H1 (cell line): ENCODE measurements at places on chromosomes 16 and 17.

DNA sequence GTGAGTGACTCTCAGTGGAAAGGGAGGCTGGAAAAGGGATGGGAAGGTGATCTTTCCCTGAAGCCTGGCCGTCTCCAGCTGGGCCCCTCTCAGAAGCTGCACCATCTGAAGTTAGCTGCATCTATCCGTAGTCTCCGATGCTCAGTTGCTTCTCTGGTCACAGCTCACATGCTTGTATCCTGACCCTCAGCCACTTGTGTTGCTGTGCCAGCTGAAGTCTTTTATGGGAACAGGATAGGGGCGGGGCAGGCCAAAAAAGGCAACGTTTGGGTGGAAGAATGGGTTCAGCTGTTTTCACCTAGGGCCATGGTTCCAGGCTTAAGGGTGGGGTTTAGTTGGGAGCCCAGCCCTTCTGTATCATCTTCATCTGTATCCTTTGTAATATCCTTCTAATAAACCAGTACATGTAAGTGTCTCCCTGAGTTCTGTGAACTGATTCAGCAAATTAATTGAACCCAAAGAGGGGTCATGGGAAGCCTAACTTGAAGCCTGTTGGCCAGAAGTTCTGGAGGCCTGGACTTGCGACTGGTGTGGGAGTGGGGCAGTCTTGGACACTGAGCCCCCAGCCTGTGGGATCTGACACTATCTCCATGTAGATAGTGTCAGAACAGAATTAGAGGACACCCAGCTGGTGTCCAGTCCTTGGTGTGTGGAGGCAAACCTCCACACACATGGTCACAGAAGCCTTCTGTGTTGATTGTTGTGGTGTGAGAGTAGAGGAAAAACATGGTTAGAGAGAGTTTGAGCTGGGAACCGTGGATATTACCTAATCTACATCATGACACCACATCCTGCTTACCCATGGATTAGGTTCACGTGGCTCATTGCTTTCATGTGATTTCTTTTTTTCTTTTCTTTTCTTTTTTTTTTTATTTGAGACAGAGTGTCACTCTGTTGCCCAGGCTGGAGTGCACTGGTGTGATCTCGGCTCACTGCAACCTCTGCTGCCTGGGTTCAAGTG, 49.3 kb upstream of the FBXO47 start:
- no peaks in the 10 kb centered on the region; the same call in 1 of the 2 replicates for H3K4me1 ChIP-seq
- H3K4me3 ChIP-seq, result no peak overlapping the region
- H3K27ac ChIP-seq, result no peak overlapping the region
- no peaks in the 10 kb centered on the region for H3K36me3 ChIP-seq
- DNase-seq, result no peak

GRCh38 chr16:78748220-78748929, 648.9 kb downstream of the WWOX start:
- no peaks in the 10 kb centered on the region for H3K27me3 ChIP-seq
- H3K4me1 ChIP-seq, result peaks cover 4% of the 10 kb centered on the region
- H3K27ac ChIP-seq, result no peak overlapping the region
- H3K4me3 ChIP-seq, result no peak overlapping the region
- H3K36me3 ChIP-seq, result no peaks in the 10 kb centered on the region

- H3K36me3 ChIP-seq, result no peaks in the 10 kb centered on the region
- no peaks in the 10 kb centered on the region for H3K27me3 ChIP-seq
- H3K27ac ChIP-seq, result no peak overlapping the region
- no peak overlapping the region for H3K4me3 ChIP-seq
- H3K4me1 ChIP-seq, result no peaks in the 10 kb centered on the region
Measured at GRCh38 chr16:81553814-81554675, 109.4 kb downstream of the CMIP start.

DNA sequence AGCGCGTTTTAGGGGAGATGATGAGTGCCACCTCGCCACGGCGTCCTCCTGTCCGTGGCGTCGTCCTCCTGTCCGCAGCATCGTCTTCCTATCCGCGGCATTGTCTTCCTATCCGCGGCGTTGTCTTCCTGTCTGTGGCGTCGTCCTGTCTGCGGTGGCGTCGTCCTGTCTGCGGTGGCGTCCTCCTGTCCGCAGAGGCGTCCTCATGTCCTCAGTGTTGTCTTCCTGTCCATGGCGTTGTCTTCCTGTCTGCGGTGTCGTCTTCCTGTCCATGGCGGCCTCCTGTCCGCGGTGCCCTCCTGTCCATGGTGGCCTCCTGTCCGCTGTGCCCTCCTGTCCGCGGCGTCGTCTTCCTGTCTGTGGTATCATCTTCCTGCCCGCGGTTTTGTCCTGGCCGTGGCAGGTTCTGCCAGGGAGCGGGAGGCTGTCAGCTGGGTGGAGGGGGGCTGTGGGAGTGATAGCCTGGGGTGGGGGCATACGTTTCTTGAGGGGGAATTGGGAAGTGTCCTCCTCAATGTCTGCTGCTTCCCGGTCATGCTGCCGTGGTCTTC, 30.9 kb downstream of the TBCD start:
- no peak overlapping the region for H3K4me3 ChIP-seq
- no peaks in the 10 kb centered on the region for H3K4me1 ChIP-seq
- no peaks in the 10 kb centered on the region for H3K27me3 ChIP-seq
- no peak for DNase-seq
- no peak overlapping the region for H3K27ac ChIP-seq

- DNase-seq, result no peak
- H3K4me3 ChIP-seq, result no peak overlapping the region
- H3K27me3 ChIP-seq, result no peaks in the 10 kb centered on the region
Measured at GRCh38 chr17:1365445-1366039, 34.5 kb downstream of the YWHAE start.

DNA sequence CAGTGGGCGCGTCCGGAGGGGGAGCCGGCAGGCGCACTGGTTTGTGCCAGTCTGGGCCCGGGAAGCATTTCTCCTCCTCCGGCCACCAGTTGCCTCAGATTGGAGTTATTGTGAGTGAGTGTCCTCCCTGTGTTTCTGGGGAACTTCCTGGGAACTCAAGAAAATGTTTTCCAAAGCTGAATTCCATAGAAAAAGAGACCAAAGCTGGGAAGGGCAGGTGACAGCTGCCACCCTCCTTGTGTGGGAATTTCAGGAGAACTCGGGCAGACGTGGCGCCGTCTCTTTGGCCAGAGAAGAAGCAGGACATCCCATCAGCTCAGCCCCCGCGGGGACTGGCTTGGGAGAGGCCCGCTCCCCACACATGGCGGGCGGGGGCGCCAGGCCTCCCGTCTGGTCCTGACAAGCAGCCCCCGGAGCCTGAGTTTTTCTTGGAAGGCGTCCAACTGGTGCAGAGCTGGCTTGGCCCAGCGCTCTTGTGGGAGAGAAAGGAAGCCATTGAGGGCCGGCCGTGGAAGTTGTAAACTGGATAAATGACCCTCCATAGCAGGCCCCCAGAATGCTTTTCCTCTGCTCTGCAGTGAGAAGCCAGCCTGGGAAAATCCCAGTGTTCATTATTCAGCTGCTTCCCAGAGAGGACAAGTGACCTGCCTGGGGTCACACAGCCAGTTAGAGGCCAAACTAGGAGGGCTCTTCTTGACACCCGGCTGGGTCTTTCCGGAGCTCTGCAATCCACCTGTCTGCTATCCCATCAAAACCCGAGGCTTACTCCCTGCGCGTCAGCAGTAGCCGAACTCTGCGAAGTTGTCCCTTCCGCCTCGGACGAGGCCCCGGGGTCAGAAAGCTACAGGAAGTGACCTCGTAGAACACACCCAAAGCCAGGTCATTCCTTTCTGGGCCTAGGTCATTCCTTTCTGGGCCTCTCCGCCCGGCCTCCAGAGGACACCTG, 39.2 kb upstream of the GSE1 start:
- peaks cover 48% of the 10 kb centered on the region for H3K4me1 ChIP-seq
- no peaks in the 10 kb centered on the region for H3K36me3 ChIP-seq
- H3K27me3 ChIP-seq, result no peaks in the 10 kb centered on the region
- DNase-seq, result no peak
- H3K4me3 ChIP-seq, result no peak overlapping the region
- H3K27ac ChIP-seq, result no peak overlapping the region

DNA sequence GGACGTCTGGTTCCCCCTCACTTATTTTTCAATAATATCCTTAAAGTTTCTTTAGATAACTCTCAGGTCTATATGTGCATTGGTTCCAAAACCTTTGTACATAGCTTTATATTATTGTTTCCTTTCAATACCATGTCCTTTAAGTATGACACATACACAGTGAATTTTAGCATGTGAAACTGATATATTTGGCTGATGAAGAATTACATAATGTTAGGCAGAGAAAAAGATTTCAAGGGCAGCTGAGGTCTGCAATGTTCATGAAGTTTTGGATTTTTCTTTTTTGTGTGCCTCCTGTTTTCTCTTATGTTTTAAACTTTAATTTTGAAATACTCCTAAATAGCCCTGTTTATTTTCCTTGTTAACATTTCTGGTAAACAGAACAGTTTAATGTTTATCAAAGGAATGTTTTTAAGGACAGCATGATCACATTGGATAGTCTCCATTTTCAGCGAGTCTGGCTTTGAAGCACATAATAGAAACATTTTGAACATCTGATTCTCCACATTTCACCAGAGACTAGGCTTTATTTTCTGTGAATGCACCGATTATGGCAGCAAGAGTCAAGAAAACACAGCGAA, 32.9 kb upstream of the FBXO47 start:
- no peaks in the 10 kb centered on the region for H3K27me3 ChIP-seq
- DNase-seq, result no peak
- no peak overlapping the region for H3K4me3 ChIP-seq
- no peak overlapping the region for H3K27ac ChIP-seq
- no peaks in the 10 kb centered on the region for H3K4me1 ChIP-seq

- no peaks in the 10 kb centered on the region for H3K27me3 ChIP-seq
- no peaks in the 10 kb centered on the region for H3K36me3 ChIP-seq
- H3K4me1 ChIP-seq, result peaks cover 2% of the 10 kb centered on the region
Measured at GRCh38 chr16:27892879-27893278, 170.6 kb downstream of the GSG1L start.

GRCh38 chr16:27945233-27945973, 118.1 kb downstream of the GSG1L start:
- H3K36me3 ChIP-seq, result no peaks in the 10 kb centered on the region
- H3K4me1 ChIP-seq, result no peaks in the 10 kb centered on the region
- no peak for DNase-seq
- H3K27me3 ChIP-seq, result no peaks in the 10 kb centered on the region
- H3K27ac ChIP-seq, result no peak overlapping the region

GRCh38 chr16:57690782-57691471, 3.7 kb upstream of the DRC7 start:
- no peak for DNase-seq
- H3K4me1 ChIP-seq, result no peaks in the 10 kb centered on the region
- H3K36me3 ChIP-seq, result no peaks in the 10 kb centered on the region
- no peak overlapping the region for H3K4me3 ChIP-seq
- H3K27ac ChIP-seq, result no peak overlapping the region

DNA sequence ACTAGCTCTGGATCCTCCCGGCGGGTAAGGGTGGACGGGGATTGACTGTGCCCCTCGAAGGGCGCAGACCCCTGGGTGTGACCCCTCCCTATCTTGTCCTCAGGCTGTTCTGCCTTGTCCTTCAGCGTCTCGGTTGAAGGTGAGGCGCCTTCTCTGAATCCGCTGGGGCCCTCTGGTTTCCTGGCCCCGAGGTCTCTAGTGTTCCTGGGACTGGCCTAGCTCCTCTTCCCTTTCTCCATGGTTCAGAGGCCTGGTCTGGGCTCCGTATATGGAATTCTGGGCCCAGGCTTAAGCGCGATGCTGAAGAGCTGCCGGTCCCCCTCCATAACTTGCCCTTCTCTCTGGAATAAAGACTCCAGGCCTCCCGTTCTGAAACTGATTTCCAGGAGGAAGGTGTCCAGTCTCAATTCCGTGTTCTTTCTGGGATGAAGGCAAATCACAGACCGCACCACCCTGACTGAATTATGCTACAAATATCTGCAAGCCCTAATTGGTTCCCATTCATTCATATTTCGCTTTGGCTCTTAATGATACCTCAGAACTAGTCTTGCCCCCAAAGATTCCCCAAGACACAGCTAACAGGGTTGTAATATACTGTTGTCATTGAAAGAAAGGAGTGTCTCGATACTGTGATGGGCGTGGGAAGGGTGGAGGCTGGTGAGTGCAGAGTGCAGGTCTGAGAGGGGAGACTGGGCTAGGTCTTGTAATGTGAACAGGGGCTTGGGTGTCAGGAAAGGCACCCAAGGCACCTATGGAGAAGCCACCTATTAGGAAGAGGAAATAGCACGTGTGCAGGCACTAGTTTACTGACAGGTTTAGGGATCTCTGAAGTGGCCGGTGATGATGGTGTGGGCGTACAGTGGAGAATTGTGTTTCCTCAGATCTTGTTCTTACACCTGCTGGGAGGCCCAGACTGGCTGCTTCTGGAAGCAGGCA, 851 bp downstream of the EDC4 start:
- peak overlapping the region; percentile 53 for H3K27ac ChIP-seq
- H3K27me3 ChIP-seq, result no peaks in the 10 kb centered on the region
- peak overlapping the region; percentile 91 for H3K4me3 ChIP-seq
- H3K36me3 ChIP-seq, result peaks cover 12% of the 10 kb centered on the region
- no peak for DNase-seq

DNA sequence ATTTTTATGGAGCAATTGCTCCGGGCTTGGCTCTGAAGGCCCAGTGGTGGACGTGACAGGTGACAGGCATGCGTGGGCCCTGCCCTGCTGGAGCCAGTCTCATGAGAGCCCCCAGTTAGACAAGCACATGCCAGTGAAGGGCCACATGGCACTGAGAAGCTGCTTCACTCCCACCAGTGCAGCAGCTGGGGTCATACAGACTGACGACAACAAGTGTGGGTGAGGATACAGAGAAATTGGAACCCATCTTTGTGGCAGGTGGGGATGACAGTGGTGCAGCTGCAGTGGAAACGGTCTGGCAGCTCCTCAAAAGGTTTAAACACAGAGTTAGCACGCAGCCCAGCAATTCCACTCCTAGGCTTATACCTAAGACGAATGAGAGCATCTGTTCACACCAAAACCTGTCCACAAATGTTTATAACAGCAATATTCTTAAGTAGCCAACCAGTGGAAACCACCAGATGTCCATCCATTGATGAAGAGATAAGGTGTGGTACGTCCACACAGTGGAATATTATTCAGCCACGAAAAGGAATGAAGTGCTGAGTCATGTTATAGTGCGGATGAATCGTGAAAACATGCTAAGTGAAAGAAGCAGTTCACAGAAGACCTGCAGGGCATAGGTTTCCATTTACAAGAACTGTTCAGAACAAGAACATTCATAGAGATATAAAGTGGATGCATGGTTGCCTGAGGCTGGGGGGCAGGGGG, 12.5 kb upstream of the CIBAR2 start:
- no peak overlapping the region for H3K4me3 ChIP-seq
- no peaks in the 10 kb centered on the region for H3K36me3 ChIP-seq
- peaks cover 6% of the 10 kb centered on the region for H3K4me1 ChIP-seq
- H3K27me3 ChIP-seq, result no peaks in the 10 kb centered on the region
- no peak overlapping the region for H3K27ac ChIP-seq

DNA sequence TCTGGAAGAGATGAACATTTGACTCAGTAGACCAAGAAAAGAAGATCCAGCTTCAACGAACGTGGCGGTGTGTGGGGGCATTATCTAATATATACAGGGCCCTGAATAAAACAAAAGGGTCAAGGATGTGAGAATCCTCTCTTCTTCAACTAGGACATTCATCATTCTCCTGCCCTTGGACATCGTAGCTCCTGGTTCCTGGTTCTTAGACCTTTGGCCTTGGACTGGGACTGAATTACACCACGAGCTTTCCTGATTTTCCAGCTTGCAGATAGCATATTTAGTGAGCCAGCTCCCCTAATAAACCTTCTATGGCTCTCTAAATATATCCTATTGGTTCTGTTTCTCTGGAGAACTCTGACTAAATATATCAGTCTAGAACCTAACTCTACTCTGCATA, 29.5 kb upstream of the HELZ start:
- no peak for DNase-seq
- H3K4me1 ChIP-seq, result no peaks in the 10 kb centered on the region
- H3K27me3 ChIP-seq, result no peaks in the 10 kb centered on the region
- no peak overlapping the region for H3K27ac ChIP-seq
- no peak overlapping the region for H3K4me3 ChIP-seq
